ENCODE measurements at places on chromosomes 4 and X.

- H3K27me3 ChIP-seq = no peaks in the 10 kb centered on the region
- H3K4me3 ChIP-seq = no peak overlapping the region
- peaks cover 26% of the 10 kb centered on the region for H3K4me1 ChIP-seq
- peak overlapping the region; percentile 59 for H3K27ac ChIP-seq
- peak; percentile 87 for DNase-seq
Measured at GRCh38 chr4:38818441-38818976, 13.9 kb upstream of the TLR1 start.

GRCh38 chrX:141839856-141840255, 1.7 kb downstream of the MAGEC3 start:
- DNase-seq = no peak
- H3K4me3 ChIP-seq = no peak overlapping the region
- H3K27ac ChIP-seq = no peak overlapping the region
- no peaks in the 10 kb centered on the region for H3K4me1 ChIP-seq
- no peaks in the 10 kb centered on the region for H3K27me3 ChIP-seq

DNA sequence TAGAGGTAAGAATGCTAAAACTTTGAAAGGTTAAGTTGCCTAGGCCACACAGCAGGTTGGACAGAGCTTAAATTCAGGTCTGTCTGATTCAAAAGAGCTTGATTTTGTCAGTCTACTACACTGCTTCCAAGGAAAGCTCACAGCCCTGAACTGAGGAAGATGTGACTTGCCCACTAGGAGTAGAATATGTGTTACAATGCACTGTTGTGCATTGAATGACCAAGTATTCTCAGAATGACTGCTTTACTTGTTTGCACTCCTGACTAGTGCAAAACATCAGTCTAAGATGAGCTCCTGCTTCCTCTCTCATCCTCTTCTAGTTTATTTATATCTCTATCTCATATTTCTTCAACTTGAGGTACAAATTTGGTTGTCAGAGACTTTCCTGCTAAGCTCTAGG, 56.2 kb downstream of the AWAT2 start:
- H3K27ac ChIP-seq = no peak overlapping the region
- no peak overlapping the region for H3K4me3 ChIP-seq
- DNase-seq = no peak
- no peaks in the 10 kb centered on the region for H3K27me3 ChIP-seq
- H3K4me1 ChIP-seq = no peaks in the 10 kb centered on the region

DNA sequence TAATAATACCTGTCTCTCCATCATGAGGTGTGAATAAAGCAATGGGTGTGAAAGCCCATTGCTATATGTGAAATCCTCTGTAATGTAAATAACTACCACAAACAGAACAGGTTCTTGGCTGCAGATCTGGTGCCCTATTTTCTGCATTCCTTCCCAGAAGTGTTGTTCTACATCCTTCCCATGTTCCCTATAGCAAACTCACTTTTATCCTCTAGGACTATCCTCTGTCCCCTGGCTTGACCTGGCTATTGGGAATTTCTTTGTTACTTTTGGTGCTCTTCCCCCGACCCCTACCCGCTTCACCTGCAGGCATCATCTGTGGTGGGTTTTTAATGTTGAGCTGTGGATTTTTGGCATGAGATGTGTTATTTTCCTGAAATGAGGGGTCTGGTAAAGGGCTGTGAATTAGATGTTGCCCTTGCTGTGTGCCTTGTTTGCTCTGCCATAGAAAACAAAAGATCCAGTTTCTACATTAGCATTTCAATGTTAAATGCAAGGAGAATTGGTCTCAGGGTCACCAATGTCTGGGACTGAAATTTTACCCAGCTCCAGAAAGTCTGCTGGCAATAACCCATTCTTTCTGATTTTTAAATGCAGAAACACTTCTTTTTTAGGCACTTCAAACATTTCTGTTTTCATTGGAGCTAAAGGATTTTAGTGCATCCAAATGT, 13.6 kb upstream of the FREM3 start:
- H3K27me3 ChIP-seq = no peaks in the 10 kb centered on the region
- H3K4me1 ChIP-seq = no peaks in the 10 kb centered on the region
- H3K36me3 ChIP-seq = no peaks in the 10 kb centered on the region
- H3K27ac ChIP-seq = no peak overlapping the region
- DNase-seq = no peak
- H3K4me3 ChIP-seq = no peak overlapping the region

Measured in keratinocyte (primary cell).